Inflammatory macrophage treated with lipopolysaccharide for 4 hours (primary cell): ENCODE measurements at places on chromosomes 2 and 18.

DNA sequence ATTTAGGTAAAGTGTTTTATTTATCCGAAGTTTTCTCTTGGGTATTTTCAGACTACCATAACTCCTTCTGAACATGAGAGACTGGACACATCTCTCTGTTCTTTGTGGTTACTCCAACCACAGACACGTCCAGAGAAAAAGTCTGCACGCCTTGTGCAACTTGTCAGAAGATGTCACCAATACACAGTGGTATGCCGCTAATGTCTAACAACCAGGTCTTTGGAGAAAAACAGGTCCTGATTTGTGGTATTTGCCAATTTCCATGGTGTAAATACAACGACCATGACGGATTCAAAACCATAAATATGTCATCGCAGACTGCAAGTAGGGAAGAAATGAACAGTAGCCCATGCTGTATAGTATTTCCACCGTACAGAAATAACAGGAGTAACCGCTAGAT is 620.6 kb upstream of the ID2 start:
- no peak for DNase-seq

- no peak for DNase-seq
Observed at GRCh38 chr2:156697906-156698305, 261.7 kb downstream of the GPD2 start.

- no peak for DNase-seq
Observed at GRCh38 chr2:170092436-170093060, 85.4 kb upstream of the MYO3B start.

- DNase-seq, result no peak
Observed at GRCh38 chr2:38145236-38145635, 69.3 kb upstream of the CYP1B1 start.

DNA sequence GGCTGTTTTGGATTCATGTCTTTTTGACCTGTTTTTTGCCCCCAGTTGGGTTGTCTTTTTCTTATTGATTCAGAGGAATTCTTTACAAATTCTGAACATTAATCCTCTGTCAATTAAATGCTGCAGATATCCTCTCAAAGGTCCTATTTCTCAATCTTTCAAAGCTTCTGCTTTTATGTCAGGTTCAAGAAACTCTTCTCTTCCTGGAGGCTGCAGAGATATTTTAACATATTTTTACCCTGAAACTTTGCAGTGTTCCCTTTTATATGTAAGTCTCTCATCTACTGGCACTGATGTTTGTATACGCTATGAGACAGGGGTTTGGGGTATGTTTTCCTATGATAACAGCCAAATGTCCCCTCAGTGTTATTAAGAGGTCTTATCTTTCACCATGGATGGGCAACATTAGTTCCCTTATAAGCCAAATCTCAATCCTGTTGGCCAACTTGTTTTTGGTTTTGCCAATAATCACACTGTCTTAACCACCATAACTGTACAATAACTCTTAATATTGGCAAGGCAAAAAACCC is 159.3 kb downstream of the HDAC4 start:
- DNase-seq, result peak; percentile 42

DNA sequence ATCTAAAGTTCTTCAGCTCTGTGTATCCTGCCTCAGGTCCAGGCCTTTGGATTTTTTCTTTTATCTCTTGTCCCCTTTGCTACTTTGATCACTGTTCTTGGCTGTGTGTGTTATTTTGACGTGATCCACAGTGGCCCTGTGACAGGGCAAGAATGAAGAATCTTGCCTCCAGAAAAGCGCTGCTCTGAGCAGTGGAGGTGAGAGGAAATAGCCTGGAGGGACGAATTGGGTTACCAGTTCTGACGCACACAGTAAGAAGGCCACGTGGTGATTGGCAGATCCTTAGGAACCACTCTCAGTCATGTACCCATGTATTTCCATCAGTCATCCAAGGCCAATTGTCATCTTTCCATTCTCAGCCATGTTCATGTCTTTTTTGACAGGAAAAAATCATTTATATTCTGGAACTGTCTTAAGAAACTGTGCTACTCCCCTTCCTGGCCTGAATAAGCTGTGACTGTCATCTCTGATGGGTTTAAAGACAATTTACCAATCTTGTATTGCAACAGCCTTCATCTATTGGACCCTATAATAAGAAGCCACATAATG is 47.6 kb downstream of the MAPK4 start:
- no peak for DNase-seq

GRCh38 chr18:80202264-80202998 is 44.9 kb downstream of the PARD6G start:
- DNase-seq, result no peak

DNA sequence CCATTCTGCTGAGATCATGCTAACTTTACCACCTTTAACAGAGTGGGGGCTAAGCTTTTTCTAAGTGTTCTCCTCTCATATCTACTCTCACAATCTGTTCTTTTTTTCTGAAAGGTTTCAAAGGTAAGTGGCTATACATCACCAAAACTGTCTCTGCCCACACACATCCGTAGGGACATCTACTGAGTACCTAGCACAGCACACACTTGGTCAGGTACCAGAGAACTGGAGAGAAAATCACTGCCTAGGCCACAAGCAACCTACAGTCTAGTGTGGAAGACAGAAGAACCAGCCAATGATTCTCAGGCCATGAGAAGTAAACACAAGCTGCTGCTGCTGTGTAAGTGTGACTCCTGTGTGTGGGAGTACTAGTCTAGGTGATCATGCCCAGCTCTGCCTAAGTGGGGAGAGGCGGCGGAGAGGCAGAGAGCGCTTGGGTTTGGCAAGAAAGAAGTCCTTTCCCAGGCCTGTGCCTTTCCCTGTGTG is 176.1 kb upstream of the ZFP36L2 start:
- no peak for DNase-seq

GRCh38 chr2:215918901-215919599 is 94.3 kb downstream of the MREG start:
- DNase-seq, result no peak

GRCh38 chr2:236706288-236706687 is 136.7 kb downstream of the ACKR3 start:
- no peak for DNase-seq

DNA sequence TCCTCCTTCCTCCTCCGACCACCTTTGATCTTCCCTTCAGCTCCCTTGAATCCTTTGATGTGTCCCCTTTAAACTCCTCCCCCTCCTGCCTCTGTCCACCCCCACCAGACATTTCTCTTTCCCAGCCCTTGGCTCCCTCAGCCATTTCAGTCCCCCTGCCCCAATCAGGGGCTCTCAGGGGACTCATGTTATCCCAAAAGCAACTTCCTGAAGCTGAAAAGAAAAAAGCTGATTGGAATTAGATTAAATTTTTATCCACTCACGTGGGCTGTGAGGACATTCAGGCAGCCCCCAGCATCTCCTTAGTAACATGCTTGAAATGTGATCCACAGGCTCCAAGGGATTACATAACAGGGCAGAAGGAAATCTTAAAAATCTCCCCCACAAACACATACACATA is 81.3 kb downstream of the NEURL3 start:
- no peak for DNase-seq

GRCh38 chr2:20304411-20304810 is 46.2 kb downstream of the PUM2 start:
- DNase-seq, result no peak

DNA sequence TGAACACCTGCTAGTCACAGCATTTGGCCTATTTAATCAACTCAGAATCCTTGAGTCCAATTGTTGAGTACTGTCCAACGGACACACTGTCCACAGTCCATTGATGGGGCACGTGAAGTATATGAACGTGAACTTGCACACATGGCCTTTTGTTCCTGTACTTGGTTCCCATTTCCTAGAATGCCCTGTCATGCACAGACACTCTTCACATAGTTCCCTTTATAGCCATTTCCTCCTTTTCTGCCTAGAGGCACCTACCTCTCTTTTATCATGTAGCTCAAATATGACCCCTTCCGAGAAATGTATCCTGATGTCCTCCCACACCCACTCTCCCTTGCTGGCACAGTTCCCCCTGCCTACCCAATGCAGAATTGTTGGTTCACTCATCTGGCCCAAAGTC is 8.7 kb upstream of the CRYGA start:
- peak; percentile 82 for DNase-seq

GRCh38 chr2:219388121-219388906 is 602 bp upstream of the DNPEP start:
- peak; percentile 98 for DNase-seq

DNA sequence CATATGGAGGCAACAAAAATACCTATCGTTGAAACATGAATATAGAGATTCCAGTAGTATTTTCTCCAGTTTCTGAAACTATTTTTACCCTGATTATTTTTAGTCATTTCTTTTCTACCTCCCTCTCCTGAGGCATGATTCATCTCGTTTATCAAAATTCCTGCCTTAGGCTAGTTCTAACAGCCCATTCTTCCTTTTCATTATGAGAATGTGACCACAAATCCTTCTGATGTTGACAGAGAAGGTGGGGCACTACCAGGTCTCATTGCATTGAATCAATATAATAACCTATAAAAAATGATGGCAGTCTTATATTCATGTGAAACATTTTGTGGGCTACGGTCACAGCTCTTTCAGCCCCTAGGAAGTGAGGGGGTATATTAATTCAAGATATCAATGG is 406.5 kb upstream of the UBE2E3 start:
- no peak for DNase-seq
